ENCODE measurements at places on chromosomes 13 and 19.
A peak's percentile ranks its signal among the peaks of the same experiment; 100 is the strongest.

GRCh38 chr19:51025809-51026553, 435 bp downstream of the KLK11 start:
- no peak for DNase-seq

GRCh38 chr13:98429081-98429480, 147.8 kb downstream of the STK24 start:
- no peak for DNase-seq

DNA sequence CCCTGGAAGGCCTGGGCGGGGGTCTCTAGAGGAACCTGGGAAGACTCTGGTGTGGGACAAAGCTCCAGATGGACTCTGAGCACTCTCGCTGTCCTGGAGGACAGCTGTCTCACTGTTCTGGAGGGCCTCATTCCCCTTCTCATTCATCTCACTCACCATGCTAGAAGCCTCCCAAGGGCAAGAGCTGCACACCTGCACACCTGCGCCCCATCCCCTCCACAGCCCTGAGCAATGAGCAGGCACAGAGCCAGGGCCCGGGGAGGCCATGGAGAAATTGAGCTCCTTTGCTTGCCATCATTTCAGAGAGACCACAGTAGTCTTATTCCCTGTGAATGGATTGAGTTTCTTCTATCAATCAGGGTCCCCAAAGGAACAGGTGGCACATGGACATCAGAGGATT, 1168.5 kb downstream of the UQCRFS1 start:
- no peak for DNase-seq

DNA sequence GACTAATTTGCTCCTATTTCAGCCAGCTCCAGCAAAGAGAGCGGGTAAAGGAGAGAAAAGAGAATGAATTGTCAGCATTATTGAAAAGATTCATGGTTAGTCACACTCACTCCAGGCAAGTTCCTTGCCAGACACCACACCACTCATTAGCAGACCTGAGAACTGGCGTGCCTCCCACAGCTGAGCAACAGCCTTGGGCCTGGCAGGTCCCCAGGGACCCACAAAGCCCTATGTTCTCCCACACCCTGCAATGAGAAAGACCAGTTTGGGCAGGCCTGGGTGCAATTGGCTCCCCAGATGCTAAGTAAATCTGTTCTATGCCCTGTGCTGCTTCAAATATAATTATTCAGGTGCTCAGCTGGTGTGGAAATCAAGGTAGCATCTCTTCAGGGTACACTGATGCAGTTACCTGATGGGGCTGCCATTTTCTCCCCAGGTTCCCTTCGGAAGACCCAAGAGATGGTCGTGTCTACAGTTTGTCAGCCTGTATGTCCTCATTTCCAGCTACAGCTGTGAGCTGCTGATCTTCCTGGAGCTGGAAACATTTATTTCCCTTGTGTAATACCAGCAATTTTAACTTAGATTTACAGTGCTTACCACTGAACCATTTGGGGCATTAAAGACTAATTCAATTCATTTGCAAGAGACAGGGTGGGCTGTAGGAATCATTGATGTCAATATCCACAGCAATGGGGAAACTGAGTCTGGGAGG, 405.0 kb downstream of the COG6 start:
- DNase-seq = peak; percentile 22

- no peak for DNase-seq
Observed at GRCh38 chr13:30799356-30799824, 64.0 kb downstream of the ALOX5AP start.

- peak; percentile 62 for DNase-seq
Observed at GRCh38 chr19:17234911-17235299, 8.9 kb downstream of the OCEL1 start.

DNA sequence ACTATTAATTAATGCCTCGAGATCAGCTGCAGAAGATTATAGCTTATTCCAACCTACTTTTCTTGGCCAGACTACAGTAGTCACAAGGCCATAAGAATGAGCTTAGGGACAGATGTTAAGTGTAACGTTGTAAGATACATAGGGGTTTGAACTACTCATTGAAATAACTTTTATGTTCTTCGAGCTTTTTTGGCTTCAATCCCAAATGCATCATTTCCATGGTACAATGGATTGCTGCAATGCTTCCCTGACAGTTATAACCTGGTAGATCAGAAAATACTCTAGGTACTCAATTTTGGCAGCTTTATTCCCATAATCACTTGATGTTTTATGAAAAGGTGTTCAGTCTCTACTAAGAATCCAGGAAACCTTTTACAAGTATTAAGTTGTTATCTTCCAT, 2216.7 kb upstream of the PCDH20 start:
- DNase-seq = no peak

- peak; percentile 76 for DNase-seq
Observed at GRCh38 chr13:113584205-113584869, at the start of gene TFDP1. Gene TFDP1, plus strand, starts transcription at chr13:113584753. Its CDS starts 1,085 bp downstream, at chr13:113585838.

- DNase-seq = no peak
Observed at GRCh38 chr13:76813000-76813691, 73.1 kb downstream of the KCTD12 start.

GRCh38 chr13:112747256-112747655, 57.4 kb downstream of the ATP11A start:
- DNase-seq = no peak

DNA sequence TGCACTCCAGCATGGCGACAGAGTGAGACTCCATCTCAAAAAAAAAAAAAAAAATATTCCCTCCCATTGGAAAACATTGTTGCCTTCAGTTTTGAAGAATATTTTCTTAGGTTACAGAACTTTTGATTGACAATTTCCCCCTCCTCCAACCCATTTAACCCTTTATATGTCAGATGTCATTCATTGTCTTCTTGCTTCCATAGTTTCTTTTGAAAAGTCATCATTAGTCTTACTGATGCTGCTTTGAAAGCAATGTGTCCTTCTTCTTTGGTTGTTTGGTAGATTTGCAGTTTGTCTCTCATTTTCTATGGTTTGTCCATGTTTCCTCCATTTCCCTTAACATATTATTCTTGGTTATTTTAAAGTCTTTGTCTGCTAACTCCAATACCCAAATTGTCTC, 25.4 kb downstream of the ZNF558 start:
- no peak for DNase-seq

DNA sequence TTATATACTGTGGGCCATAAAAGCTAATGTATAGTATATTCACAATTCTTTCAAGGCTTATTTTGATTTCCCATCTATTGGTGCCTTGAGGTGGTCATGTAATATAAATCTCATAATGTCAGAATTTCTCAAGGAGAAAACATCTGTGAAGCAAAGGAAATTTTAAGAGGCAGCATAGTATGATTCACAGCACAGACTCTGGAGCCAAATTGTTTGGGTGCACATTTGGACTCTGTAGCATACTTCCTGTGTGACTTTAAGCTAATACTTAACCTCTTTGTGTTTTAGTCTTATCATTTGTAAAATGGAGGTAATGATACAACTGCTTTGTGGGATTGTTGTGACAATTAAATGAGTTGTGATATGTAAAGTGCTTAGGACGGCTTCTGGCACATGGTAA, 67.6 kb downstream of the PIBF1 start:
- DNase-seq = no peak

DNA sequence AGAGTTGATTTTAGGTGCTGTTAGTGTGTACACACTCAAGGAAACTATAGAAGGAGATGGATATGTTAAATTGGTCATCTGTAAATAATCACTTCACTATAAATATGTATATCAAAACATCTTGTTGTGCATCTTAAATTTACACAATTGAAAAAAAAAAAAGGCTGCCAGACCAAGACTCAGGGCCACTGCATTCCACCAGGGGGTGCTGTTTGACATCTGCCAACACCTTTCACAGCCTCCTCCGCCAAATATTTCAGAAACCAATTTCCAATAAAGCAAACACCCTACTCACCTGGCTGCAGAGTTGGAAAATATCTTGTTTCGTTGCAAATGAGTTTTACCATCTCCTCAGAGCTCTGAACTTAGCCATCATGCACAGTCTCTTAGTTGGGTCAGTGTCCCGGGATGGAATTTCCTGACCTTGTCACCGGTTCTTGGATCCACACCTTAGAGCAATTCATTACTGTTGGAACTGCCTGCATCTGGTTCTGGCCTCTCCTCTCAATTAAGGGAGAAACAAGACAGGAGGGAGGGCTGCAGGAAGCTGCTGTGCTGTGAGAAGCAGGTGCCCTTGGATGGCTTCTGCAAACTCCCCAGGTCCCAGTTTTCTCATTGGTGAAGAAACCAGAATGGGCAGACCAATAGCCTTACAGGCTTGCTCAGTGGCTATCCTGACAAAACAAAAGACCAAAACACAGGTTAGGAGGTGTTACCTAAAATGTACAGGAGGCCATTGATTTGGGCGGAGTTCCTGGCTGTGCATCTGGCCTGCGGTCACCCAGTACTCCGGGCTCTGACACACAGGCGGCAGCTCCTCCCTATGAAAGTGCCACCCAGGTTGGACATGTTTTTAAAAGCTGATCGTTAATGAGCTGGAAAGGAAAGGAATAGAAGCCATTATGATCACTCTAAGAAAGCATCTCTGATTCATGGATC, 746.6 kb downstream of the UQCRFS1 start:
- DNase-seq = peak; percentile 62

GRCh38 chr13:21001471-21001870, 59.9 kb downstream of the LATS2 start:
- no peak for DNase-seq

DNA sequence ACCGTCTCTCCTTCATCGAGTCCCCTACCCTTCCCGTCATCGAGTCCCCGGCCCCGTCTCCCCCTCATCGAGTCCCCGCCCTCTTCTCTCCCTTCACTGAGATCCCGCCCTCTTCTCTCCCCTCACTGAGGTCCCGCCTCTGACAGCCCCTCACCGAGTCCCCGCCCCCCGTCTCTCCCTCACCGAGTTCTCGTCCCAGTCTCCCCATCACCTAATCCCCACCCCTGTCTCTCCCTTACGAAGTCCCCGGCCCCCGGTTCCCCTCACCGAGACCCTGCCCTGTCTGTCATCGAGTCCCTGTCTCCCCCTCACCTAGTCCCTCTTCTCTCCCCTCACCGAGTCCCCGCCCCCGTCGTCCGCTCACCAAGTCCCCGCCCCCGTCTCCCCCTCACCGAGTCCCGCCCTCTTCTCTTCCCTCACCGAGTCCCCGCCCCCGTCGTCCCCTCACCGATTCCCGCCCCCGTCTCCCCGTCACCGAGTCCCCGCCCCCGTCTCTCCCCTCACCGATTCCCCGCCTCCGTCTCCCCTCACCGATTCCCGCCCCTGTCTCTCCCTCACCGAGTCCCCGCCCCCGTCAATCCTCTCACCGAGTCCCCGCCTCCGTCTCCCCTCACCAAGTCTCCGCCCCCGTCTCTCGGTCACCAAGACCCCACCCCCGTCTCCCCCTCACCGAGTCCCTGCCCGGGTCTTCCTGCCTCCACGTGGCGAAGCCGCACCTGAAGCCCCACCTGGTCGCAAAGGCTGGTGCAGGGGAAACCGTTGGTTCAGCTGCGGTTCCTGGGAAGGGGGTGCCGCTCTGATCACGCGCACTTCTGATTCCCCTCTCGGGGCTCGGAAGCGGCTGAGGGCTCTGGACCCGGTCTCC, 23.9 kb upstream of the ZNF846 start:
- peak; percentile 92 for DNase-seq

DNA sequence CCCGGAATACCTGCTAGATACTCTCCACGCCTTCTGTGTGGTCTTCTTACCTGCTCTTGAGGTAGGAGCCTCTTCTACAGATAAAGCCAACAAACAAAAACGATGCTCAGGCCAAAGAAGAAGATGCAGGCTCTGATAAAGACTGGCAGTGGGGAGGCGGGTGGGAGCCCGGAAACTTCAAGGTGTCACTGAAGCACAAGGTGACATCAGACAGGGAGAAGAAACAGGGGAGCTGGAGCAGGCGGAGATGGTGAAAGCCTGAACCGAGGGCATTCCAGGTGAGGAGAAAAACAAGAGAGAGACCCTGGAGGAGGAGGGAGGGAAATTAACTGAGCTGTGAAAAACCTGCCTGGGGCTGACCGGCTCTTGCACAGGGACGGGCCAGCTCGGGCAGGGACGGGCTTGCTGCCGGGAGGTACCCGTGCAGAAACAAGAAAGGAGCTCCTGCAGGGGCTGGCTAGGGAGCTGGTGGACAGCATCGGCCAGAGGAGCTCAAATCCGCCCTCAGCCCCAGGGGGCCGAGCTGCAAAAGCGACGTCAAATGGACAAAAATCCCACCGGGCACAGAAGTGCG, 19.0 kb downstream of the GNG7 start:
- no peak for DNase-seq

- DNase-seq = no peak
Observed at GRCh38 chr13:42575938-42576337, 2.0 kb downstream of the TNFSF11 start.

DNA sequence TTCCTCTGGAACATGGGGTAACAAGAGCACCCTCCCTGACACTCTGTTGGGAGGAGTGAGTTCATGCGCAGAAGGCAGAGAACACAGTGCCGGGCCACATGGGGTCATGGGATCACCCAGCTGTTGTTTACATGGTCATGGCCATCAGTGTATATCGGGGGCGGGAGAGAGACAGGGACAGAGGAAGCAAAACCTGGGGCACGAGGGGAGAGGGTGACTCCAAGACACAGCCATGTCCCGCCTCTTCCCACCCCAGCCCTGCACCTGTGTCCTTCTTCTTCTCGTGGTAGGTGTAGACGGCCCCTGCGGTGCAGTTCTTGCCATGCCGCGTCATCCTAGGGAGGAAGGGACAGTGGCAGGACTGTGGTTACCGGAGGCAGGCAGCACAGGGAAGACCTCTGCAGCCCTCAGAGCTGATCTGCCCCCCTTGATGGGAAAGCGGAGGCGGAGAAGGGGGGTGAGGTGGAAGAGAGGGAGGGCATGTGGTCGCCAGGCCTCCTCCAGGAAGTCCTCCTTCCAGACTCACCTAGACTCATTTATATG, 19.9 kb downstream of the NOSIP start:
- no peak for DNase-seq
